HS-5 (cell line): ENCODE measurements at places on chromosomes 3 and 15.

DNA sequence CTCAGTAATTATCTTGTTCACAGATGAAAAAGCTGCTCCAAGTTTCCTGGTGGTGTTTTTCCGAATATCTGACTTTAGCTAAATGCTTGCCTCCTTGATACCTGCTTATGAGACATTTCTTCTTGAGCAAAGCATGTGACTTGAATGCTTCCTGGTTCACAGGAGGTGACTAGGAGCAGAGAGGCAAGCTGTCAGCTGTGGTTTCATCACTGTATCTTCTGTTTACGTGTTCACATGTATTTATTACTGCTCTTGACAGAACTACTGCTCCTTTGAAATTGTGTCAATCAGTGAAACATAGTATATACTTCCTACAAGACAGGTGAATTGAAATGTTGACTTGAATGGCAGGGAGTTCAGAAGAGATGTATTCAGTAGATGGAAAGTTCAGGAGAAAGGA is 8.9 kb upstream of the SPPL2A start:
- DNase-seq, result no peak

DNA sequence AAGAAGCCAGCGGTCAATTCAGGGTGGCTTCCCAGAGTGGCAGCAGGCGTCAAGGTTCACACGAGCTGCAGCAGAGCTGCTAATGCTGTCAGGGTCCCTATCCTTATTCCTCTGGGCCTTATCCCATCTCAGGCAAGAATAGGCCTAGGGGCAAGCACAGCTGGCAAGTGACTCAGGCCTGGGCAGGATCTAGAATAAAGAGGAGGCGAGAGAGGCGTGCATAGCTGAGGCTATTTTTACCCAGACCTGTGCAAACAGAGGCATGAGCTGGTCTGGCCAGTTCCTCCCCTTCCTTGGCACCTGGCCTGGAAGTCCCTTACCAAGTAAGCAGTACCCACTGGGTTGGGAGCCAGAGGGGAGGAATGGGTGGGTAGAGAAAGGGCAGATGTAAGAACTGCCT is 12.2 kb upstream of the VIPR1 start:
- DNase-seq, result no peak

GRCh38 chr3:100103558-100104441 is 10.5 kb downstream of the FILIP1L start:
- DNase-seq, result no peak

GRCh38 chr3:105747060-105747541 is 121.7 kb downstream of the CBLB start:
- DNase-seq, result no peak

DNA sequence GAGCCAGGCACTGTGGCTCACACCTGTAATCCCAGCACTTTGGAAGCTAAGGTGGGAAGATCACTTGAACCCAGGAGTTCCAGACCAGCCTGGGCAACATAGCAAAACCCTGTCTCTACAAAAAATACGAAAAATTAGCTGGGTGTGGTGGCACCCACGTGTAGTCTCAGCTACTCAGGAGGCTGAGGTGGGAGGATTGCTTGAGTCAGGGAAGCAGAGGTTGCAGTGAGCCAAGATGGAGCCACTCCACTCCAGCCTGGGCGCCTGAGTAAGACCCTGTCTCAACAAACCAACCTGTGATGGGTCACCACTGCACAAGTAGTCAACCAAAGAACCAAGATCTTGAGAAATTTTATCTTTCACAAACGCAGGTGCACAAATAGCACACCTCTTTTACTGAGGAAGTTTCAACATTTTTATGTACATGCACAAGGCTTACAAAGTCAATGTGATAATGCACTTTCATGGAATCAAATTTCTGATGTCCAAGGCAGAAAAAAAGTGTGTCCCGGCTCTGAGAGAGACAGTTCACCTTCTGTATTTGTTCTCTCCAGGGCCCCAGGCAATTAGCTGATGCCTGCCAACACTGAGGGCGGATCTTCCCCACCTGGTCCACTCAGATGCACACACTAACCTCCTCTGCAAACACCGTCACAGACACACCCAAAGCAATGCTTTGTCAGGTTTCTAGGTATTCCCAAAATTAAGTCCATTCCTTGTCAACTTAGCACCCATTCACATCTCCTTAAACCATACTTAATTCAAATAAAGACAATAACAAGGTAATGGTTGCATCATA is 12.4 kb downstream of the ACAA1 start:
- no peak for DNase-seq

DNA sequence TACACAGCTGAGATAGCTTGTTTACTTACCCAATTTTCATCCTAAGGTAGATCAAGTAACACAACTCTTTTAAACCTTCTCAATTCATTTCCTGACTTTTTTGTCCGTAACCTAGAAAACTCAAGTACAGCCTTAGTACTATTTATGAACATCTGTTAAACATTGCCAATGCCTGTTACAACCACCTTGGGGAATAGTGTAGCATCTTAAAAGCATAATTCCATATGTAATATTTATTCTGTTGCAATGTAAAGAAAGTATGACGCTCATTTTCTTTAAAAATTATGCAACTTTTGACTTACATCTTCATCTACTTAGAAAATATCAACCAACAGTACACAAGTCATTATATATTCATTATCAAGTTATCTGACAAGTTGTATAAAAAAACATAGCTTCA is 54.6 kb downstream of the SUCLG2 start:
- DNase-seq, result no peak

- DNase-seq, result peak; percentile 67
Observed at GRCh38 chr3:168884353-168884903, 779.1 kb downstream of the MECOM start.

DNA sequence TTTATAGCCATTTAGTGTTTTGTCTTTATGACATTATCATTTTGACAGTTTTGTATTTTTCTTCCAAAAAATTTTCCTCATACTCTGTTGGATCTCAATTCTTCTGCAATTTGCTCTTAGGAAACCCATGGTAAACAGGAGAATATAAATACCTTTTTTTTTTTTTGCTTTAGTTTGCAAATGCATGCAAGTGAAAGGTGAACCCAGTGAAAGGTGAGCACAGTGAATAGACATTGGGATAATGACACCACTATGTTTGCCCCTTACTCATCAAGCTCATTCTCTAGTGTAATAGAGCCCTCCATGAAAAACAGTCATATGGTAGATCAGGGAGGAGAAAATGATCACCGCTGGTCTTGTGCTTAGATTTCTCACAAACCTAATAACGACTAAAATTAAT is 59.0 kb upstream of the TRPC1 start:
- DNase-seq, result no peak

- DNase-seq, result no peak
Observed at GRCh38 chr15:65761210-65761926, 30.7 kb downstream of the DENND4A start.

- DNase-seq, result no peak
Observed at GRCh38 chr3:187698499-187699399, 3.6 kb downstream of the RTP2 start.

GRCh38 chr3:101643861-101644613 is 32.9 kb downstream of the ZBTB11 start:
- peak; percentile 84 for DNase-seq

DNA sequence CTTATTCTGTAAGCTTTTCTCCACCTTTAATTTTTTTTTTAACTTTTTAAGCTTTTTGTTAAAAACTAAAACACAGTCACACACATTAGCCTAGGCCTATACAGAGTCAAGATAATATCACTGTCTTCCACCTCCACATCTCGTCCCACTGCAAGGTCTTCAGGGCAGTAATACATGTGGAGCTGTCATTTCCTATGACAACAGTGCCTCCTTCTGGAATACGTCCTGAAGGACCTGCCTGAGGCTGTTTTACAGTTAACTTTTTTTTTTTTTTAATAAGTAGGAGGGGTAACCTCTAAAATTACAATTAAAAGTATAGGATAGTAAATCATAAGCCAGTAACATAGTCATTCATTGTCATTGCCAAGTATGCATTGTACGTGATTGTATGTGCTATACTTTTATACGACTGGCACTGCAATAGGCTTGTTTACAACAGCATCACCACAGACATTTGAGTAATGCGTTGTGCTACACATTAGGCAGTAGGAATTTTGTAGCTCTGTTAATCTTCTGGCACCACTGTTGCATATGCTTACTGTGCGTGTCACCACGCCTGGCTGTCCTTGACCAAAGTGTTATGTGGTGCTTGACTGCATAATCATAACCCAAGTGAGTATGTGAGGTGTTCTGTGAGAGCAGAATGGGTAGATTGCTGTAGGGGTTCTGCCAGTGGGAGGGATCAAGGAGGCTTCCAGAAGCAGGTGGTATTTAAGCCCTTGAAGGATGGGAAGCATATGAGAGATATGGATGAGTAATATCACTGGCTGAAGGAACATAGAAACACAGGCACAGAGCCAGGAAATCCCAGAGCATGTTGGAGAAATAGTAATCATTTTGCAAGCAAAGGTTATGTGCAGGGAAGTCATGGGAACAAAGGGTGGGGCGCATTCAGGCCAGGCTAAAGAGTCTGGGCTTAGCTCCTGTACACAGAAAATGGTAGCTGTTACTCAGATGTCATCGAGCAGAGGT is 18.3 kb downstream of the FBXO22 start:
- peak; percentile 73 for DNase-seq

DNA sequence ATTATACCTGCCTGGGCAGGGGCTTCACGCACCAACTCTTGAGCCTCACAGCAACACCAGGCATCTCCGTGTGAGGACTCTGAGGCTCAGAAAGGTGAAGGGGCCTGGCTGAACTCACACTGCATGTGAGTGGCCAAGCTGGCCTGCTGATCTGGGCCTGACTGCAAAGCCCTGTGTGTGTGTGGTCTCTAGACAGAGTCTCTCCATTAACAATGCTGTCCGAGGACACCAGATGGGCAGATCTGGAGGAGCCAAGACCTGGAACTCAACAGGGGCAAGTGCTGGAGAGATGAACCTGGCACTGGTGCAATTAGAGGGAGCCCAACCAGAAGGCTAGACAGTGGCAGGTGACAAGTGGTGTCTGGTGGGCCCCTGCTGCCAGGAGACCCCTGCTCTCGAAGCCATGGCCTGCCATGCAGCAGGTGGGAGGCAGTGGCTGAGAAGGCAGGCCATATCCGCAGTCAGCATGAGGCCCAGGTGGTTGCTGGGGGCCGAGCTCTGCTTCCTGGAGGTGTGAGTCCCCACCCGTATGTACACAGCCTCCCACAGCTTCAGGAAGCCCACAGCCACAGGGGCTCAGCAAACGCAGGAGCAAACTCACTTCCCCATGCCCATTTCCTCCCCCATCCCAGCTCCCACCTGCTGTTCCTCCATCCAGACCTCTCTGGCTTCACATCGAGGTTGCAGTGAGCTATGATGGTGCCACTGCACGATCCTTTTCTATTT is 39.0 kb downstream of the CYP11A1 start:
- no peak for DNase-seq

GRCh38 chr15:95450413-95450812 is 880.1 kb upstream of the NR2F2 start:
- DNase-seq, result no peak

DNA sequence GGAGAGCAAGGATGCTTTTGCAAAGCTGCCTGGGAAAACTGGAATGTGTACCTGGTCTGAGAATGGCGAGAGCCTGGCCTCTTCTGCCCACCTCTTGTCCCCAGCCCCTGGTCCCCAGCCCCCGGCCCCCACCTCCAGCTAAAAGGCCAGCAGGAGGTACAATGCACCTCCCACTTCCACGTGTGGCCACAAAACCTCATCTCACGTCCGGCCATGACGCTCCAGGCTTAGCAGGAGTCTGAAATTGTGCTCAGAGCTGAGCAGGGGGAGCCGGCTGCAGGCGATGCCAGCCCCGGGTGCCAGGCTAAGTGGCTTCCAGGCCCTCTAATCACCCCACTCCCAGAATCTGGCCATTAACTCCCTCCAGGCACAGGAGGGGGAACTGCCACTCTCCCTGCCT is 83.1 kb upstream of the PRR20G start:
- DNase-seq, result no peak

GRCh38 chr3:116863822-116864589 is 154.4 kb downstream of the TUSC7 start:
- DNase-seq, result peak; percentile 45

DNA sequence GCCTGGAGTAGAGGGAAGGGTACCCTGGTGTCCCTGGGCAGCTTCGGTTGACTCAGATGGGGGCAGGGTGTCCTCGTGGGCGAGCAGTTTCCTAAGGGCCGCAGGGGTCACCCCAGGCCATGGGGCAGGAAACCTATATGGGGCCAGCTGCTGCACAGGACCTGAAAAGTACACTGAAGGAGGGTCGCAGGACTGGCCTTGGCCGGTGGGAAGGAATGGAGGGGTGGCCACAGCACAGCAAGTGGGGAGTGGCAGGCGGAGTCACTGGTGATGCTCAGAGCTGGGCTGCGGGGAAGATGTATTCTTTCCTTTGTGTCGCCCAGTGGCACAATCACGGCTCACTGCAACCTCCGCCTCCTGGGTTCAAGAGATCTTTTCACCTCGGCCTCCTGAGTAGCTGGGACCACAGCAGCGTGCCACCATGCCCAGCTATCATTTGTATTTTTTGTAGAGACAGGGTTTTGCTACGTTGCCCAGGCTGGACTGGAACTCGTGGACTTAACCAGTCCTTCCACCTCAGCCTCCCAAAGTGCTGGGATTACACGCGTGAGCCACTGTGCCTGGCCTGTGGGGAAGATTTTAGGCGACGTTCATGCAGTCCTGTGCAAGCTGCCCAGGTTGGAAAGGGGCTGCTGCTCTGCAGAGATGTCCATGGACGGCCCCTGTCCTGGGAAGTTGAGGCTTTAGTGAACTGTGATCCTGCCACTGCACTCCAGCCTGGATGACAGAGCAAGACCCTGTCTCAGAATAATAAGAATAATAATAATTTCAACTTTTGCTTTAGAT is 57.2 kb downstream of the EFCAB12 start:
- no peak for DNase-seq

DNA sequence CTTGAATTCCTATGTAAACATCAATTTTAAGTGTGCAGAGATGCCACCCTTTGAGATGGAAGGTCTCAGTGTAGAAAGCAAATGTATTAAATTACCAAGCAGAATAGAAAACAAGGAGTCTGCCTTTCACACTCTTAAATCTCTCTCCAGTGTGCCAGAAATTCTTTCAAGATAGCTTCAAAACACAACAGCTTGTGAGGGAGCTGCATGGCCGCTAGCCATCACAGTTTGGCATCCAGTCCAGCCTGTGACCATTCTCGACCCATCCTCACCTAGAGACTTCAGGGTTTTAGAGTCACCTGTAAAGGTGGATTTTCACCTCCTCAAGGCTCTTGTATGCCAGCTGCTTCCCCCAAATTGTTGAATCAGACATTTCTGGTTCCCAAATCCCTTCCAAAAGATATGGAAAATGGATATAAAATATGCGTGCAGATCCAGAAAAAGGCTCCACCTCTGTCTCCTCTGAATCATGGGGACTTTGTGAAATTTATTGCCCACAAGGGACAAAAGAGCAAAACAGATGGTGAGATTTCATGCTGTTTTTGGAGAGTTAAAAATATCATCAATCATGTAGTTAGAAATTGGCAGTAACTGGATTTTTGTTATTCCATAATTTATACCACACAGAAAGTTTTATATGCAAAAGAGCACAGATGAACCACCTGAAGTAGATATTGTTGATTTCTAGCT is 114.2 kb upstream of the THRB start:
- no peak for DNase-seq

- no peak for DNase-seq
Observed at GRCh38 chr15:69686626-69687025, 234.0 kb downstream of the RPLP1 start.

DNA sequence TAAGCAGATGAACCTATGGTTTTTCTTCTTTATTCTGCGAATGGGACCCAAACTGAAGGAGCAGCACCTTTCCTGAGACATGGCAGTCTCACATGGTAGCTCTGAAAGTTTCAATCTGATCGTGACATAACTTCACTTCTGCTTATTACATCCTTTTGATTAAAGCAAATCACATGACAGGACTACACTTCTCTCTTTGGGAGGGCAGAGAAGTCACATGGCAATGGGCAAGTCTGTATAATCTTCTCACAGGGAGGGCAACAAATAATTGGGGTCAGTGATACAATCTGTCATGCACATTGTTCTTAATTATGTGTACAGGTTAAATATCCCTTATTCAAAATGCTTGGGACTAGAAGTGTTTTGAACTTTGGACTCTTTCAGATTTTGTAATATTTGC is 21.6 kb downstream of the NCBP2 start:
- no peak for DNase-seq
